Cerebellar nuclear complex (tissue), 1 donor: ENCODE measurements at places on chromosomes 1 and 21.

- no peak for DNase-seq
Measured at GRCh38 chr1:94589728-94590127, 48.2 kb upstream of the F3 start.

DNA sequence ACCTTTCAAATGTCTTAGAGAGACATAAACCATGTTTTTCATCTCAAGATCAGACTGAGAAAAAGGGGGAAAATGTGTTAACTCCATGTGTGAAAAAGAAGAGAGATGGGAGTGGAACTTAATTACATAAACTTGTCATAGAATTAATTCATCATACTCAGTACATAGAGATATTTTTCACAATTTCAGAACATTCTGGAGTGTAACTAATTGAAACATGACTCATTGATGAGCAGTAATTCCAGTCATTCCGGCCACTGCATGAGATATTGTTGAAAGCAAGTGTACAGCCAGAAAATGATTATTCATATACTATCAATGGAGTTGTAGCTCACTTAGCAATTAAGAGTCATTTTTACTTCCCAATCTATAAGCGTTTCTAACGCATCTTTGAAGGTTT, 739.3 kb downstream of the LTN1 start:
- no peak for DNase-seq

GRCh38 chr1:233359905-233360304, 32.4 kb downstream of the MAP3K21 start:
- DNase-seq, result no peak

GRCh38 chr1:71589005-71589404, 508.2 kb upstream of the ZRANB2 start:
- no peak for DNase-seq

- no peak for DNase-seq
Measured at GRCh38 chr1:93965888-93966287, 56.7 kb upstream of the GCLM start.

GRCh38 chr1:29120367-29120766, 3.3 kb downstream of the TMEM200B start:
- DNase-seq, result no peak

GRCh38 chr1:29289493-29289892, 53.2 kb downstream of the PTPRU start:
- DNase-seq, result no peak

DNA sequence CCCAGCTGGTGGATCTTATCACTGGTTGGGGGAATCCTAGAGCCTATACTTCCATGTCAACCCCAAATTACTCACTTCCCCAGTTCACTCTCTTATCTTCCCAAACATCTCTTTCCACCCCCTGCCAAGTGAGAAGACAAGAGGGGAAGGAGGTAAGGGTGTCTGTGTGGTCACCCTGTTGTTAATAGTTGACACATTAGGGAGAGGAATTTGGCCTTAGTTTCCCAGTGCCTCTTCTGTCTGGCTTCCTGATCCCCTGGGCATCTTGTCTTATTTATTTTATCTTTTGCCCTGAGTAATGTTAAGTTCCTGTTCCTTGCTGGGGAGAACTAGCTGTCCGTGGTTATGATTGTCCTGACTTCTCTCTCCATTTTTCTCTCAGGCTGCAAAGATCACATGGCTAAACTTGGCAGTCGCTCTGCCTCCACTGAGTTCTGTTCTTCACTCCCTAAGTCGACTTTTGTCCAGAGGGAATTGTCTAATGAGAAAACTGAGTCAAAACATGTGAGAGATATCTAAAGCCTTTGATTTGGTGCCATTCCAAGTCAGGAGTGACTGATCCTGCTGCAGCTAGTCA, 157.1 kb upstream of the SYT6 start:
- DNase-seq, result no peak

DNA sequence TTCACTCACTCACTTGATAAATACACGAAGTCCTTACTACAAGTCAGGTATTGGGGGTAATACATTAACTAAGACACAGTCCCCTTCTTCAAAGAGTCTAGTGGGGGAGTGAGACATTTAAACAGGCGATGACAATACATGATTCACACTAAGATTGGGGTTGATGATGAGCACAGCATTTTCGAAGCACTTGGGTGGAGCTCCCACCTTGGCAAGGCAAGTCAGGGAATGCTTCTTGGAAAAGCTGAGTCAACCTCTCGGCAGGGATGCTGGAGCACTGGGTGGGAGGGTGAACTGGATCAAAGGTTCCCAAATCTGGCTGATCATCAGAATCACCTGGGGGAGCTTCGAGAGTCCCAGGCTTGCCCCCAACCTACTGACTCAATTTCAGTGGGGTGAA, 57.9 kb upstream of the ENAH start:
- no peak for DNase-seq
